ENCODE measurements at places on chromosomes 5 and 9. TPM values are rescaled to one million over a fixed set of nuclear protein-coding genes. Genes with fewer than 3 reads are reported as not detected.

The TAF11L10 gene
- not detected for total RNA-seq

The SV2C gene
- total RNA-seq, result not detected

The ANKRD31 gene
- 0.14 TPM for total RNA-seq

The UBTD2 gene
- total RNA-seq, result 19.0 TPM

The ARL14EPL gene
- total RNA-seq, result 0.18 TPM

The ASPN gene
- 2.0 TPM for total RNA-seq

The INSL4 gene
- total RNA-seq, result not detected

The SOHLH1 gene
- not detected for total RNA-seq

The WASHC1 gene
- total RNA-seq, result 6.8 TPM

The SPINK14 gene
- total RNA-seq, result not detected

The ZNF618 gene
- total RNA-seq, result 7.5 TPM

The TXNDC8 gene
- total RNA-seq, result not detected

The SPINK13 gene
- 2.4 TPM for total RNA-seq

The ADGRD2 gene
- total RNA-seq, result not detected

The PCDHA8 gene
- total RNA-seq, result 0.09 TPM

The IL5 gene
- total RNA-seq, result not detected

The SLC36A3 gene
- total RNA-seq, result not detected

The AK8 gene
- 0.37 TPM for total RNA-seq

The PHF24 gene
- under 0.01 TPM for total RNA-seq

The SLC6A18 gene
- not detected for total RNA-seq

The TAF7 gene
- 97.5 TPM for total RNA-seq

The KLF4 gene
- 16.8 TPM for total RNA-seq

The NR5A1 gene
- not detected for total RNA-seq

The FOXD4L6 gene
- total RNA-seq, result 0.09 TPM

The PDE6A gene
- total RNA-seq, result not detected

The CCNO gene
- not detected for total RNA-seq

The SLC46A2 gene
- total RNA-seq, result not detected

All from smooth muscle cell of bladder (primary cell).